Activated T-helper 1 cell treated with anti-CD3 and anti-CD28 coated beads, Interleukin-2, amount 50 U/mL, for 16 hours (primary cell): ENCODE measurements at places on chromosomes 6 and 20.

GRCh38 chr20:3890398-3890751 is 1.2 kb downstream of the PANK2 start:
- DNase-seq = no peak

DNA sequence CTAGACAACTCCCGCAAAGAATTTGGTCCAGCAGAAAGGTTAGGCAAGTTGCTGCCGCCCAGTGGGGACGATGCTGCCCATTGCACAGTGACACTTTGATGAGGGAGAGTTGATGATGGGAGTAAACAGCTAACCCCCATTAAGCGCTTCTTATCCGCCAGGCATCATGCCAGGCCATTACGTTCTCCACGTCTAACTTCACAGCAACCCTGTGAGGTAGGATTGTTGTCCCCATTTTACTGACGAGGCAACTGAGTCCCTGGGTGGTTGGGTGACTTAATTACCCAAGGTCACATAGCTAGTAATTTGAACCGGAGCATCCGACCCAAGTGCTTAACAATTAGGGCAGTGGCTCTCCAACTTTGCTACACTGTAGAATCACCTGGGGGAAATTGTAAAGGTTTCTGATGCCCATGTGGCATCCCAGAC is 738 bp downstream of the RALGAPB start:
- DNase-seq = no peak

- DNase-seq = no peak
Observed at GRCh38 chr20:62534526-62535221, 58.9 kb upstream of the GATA5 start.

DNA sequence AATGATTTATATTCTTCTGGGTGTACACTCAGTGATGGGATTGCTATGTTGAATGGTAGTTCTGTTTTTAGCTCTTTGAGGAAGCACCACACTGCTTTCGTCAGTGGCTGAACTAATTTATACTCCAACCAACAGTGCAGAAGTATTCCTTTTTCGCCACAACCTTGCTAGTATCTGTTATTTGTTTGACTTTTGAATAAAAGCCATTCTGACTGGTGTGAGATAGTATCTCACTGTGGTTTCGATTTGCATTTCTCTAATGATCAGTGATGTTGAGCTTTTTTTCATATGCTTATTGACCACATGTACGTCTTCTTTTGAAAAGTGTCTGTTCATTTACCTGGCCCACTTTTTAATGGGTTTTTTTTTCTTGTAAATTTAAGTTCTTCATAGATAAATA is 583.8 kb upstream of the ARID1B start:
- DNase-seq = no peak

DNA sequence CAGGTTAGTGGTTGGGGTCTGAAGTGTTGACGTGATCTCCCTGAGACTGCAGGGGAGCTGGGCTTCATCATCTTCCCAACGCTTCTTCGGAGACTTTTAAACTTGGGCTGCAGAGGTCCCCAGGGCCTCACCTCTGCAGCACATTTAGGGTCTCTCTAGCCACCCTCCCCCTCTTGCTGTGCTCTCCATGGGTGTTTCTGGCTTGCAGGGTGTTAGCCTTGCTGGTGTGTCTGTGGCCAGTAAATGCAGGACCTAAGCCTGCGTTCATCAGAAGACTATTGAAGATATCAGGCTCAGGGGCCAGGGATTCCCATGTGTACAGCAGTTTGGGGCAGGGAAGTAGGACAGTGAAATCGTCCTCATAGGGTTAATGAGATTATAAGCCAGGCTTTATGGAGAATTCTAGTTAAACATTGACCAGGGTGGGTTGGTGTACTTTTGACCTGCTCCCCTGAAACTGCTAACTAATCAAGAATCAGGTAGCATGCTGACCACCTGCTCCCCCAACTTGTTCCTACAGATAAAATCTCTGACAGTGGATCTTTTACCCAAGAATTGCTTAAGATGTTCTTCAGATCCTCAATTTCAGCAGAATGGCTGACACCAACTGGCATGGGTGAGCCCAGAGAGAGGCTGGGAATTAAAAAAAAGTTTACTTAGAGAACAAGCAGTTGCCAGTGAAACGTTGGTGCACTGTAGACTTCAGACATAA is 3.8 kb upstream of the DDO start:
- DNase-seq = no peak
